SK-N-SH (cell line): ENCODE measurements at places on chromosomes 6 and 20.

DNA sequence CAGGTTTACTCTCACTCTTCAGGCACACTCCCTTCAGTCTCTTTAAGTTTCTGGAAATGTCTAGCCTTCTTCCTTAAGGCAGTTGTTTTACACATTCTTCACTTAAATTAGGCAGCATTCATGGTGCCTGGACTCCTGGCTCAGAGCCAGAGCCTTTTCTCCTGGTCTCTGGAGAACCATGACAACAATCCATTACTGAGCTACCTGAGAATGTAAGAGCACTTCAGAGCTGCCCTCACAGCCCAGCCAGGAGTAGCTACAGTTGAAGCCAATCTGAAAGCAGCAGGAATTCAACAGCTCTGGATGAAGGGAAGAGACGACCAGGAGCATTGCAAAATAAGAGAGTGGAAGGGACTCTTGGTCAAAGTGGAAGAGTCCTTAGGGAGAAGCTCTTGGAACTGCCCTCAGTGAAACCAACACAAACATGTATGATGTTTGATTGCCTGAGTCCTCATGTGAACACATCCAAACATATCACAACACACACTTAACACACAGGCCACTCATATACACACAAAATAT is 416.8 kb upstream of the SPTLC3 start:
- DNase-seq: no peak

DNA sequence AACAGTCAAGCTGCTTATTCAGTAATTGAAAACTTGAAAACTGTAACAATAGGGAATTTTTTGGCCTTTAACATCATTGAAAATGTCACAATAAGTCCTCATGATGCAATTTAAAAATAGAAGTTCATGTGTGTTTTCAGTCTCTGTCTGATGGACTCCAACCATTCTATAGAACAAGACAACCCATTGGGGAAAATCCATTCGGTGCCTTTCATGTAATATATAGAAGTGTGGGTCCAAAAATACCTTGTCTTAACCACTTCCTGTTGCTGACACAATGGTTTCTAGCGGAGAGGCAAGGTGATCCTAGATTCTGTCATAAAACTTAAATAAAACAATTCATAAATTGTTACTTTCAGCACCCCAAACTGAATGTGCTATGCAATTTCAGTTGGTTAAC is 1131.3 kb upstream of the MAP3K7 start:
- no peak for DNase-seq

DNA sequence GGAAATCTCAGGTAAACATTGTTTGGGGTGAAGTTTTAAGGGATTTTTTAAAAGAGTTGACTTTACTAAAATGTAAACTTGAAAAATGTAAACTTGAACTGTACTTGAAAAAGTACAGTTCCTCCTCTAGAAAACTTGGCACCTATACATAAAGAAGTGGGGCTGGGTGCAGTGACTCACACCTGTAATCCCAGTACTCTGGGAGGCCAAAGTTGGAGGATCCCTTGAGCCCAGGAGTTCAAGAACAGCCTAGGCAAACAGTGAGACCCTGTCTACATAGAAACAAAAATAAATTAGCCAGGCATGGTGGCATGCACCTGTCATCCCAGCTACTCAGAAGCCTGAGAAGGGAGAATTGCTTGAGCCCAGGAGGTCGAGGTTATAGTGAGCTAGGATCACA is 7.2 kb downstream of the BTBD9 start:
- no peak for DNase-seq

- DNase-seq: no peak
These were observed 352.7 kb upstream of the CDH4 start for GRCh38 chr20:60899320-60899719.

DNA sequence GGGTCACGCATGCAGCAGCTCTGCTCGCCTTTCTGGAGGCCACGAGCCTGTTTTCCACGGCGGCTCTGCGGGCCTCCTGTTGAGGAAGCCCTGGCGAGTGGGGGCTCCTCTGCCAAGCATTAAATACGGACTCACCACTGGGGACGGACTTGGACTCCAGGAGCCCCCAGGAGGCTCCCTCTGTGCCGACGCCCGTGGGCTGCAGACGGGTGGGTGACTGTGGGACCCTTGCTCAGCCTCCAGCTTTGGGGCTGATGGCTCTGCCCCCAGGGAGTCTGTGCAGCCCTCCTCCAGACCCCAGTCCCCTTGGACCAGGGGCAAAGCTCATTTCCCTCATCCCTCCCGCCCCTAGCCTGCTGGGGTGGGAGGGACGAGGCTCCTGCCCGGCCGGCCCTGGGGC is 236.2 kb downstream of the TAF4 start:
- no peak for DNase-seq

DNA sequence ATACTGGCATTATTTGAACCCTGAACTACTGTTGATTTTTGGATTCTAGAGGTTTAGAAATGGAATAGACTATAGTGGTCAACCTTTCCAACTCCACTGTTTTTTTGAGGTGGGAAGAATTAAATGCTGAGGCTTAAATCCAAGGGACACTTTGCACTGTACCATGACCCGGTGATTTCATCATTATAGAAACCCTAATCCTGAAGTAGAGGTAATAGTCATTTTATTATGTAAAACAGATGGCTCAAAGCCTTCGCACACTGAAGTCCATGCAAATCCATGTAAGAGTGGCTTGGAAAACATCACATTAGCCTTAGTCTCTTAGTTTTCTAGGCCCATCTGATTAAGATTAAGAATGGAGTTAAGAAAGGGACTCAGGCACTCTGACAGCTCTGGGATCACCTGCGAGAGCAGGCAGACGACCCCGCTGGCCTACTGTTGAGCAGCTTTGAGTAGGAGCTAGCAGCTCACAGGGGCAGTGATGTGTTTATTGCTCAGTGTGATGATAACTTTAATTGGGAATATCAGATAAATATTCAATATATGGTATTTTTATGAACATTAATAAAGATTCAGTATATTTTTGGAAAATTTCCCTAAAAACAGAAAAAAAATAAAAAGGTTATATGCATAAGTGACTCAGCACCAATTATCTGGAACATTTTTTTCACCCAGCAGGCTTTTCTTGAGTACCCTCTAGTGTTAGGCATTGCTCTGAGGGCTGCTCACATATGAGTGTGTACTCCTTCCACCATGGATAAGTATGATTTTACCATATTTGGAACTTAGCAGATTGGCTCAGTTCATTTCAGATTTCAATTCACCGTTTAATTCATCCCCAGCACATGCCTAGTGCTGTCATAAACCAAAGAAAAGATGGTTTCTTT is 13.4 kb downstream of the SLX4IP start:
- no peak for DNase-seq

DNA sequence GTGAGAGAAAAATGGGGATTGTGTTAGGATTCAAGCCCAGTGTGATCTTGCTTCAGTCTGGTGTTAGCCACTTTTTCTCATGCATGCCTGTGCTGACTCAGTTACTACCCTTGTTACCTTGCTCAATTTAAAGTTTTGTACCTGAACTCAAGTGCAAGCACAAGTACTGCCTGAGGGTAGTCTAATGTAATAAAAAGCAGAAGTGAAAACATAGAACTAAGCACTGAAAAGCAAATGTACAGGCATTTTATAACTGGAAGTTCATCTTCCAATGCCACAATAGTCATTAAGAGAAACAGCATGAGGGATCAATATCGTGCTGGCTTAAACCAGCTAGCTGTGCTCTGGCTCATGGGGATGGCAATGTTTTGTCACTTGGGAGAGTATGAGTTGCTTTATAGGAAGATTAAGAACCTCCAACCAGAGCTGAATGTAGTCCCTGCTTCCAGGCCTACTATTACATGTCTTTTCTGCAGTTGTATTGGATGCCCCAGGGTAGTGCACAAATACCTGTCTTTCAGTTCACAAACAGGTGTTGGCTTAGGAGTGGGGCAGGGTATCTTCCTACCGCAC is 48.7 kb downstream of the SLC35F1 start:
- no peak for DNase-seq

- no peak for DNase-seq
These were observed 277.3 kb downstream of the CDH4 start for GRCh38 chr20:61529354-61529753.

DNA sequence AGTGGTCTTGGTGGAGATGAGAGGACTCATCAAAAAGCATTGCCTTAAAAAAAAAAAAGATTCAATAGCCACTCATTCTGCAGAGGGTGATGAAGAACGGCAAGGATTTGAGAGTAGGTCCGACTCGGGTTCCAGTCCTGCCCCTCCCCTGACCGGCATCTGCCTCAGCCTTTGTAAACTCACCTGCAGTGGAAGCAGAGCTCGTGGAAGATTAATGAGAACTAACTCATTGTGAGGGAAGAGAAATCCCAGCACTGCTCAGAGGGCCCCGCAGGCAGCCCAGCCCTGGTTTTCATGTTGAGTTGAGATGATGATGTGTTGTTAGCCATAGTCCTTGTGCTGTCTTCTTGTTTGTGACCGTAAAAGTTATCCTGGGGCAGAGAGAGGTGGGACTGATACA is 59.4 kb downstream of the GCNT2 start:
- no peak for DNase-seq

DNA sequence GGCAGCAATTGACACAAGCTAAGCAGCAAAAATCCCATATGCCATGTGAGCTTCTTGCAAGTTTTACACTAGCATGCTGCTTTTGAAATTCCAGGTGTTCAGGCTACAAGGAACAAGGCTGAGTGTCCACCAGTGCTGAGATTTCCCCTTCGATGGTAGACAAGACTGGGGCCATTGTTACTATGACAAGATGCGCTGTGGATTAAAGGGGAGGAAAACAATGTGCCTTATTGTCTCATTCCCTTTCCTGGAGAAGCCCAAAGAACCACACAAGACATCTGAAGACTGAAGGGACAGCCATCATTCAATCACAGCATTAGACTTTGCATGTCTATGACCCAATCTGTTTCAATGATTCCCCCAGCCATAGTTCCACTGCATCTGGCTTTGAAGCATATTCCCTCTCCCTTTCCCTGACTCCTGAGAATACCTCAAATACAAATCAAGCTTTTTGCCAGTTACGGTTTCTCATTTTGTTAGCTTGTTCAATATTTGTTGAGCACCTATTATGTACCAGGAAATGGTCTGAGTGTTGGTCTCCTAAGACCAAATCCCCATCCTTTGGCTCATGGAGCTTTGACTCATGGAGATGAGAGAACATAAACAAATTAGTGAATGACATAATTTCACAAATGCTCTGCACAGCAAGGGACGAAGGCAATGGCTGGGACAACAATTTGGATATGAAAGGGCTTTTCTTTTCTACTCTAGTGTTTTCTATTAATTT is 23.4 kb upstream of the SCGN start:
- no peak for DNase-seq

- no peak for DNase-seq
These were observed 95.4 kb upstream of the NKX2-2 start for GRCh38 chr20:21609221-21609620.

GRCh38 chr6:134956032-134956431 is 6.1 kb upstream of the ALDH8A1 start:
- DNase-seq: no peak

DNA sequence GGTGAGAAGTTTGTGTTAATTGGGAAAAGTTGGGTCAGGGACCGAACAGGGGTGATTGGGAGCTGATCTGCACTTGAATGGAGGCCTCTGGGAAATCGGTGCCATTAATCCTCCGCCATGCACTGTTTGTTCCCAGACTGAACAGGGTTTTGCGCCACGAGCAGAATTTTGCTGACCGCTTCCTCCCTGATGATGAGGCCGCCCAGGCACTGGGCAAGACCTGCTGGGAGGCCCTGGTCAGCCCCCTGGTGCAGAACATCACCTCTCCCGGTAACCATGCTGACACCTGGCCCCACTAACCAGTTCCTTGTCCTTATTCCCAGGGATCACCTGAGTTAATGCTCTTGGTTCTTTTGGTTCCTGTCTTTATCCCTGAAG is 21.7 kb downstream of the CUL9 start:
- DNase-seq: no peak

- peak; percentile 56 for DNase-seq
These were observed 221.8 kb downstream of the FRK start for GRCh38 chr6:115838763-115839401.
